Kidney capillary endothelial cell (primary cell): ENCODE measurements at places on chromosomes 1 and 21.

DNA sequence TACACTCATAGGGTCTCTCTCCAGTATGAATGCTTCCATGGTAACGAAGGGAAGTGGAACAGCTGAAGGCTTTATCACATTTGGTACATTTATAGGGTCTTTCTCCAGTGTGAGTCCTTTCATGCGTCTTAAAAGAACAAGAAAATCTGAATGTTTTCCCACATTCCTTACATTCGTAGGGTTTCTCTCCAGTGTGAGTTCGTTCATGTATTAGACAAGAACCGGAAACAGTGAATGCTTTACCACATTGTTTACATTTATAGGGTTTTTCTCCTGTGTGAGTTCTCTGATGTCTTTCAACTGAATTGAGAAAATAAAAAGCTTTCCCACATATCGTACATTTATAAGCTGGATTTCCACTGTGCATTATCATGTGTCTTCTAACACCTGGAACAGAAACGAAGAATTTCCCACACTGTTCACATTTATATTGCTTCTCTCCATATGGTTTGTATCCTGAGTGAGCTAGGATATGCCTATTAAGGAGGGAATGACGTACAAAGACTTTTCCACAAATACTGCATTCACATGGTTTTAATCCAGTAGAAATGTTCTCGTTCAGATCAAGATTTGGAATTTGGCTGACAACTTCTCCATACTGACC lies 3.4 kb downstream of the ZNF669 start:
- no peak for DNase-seq

DNA sequence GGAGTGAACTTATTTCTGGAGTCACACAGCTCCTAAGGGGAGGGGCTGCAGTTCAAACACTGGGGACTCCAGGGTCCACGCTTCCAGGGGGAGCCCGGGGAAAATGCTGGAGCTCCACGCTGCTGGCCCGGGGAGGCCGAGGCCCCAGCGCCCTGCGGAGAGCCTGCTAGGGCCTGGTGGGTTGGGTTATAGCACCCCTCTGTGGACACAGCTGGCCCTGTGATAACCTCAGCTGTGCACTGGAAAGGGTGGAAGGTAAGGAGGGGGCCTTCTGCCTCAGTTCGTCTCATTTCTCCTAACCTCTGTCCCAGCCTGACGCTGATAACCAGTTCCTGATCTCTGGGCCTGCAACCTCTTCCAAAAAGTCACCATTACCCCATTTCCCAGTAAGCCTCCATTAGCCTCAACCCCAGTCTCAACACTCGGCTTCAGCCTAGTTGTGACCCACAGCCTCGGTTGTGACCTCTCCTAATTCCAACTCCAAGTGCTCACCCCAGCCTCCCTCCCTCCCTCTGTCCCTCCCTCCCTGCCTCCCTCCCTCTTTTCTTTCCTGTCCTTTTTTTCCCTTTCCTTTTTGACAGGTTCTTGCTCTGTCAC lies 7.1 kb downstream of the NBL1 start:
- DNase-seq = no peak

GRCh38 chr1:115668579-115668978 lies 26.8 kb downstream of the VANGL1 start:
- no peak for DNase-seq

GRCh38 chr1:201463071-201463552 lies 5.9 kb downstream of the PHLDA3 start:
- DNase-seq = no peak

GRCh38 chr1:175040324-175040879 lies 17.2 kb upstream of the MRPS14 start:
- no peak for DNase-seq

- no peak for DNase-seq
Measured at GRCh38 chr1:113178522-113178921, 105.5 kb downstream of the LRIG2 start.

GRCh38 chr1:44909901-44910544 lies 67.0 kb upstream of the PTCH2 start:
- no peak for DNase-seq

DNA sequence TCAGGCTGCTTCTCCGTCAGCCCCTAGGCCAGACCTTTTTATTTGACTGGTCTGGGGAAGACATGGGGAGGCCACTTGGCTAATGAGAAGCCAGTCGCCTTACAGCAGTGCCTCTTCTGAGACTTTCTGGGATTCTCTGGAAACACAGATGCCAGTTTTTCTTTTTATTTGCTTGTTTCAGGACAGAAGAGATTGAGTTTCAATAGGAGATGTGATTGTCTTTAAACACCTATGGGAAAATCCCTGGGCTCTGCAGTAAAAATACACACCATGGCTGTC lies 15.4 kb upstream of the BTG2 start:
- DNase-seq = no peak

- DNase-seq = no peak
Measured at GRCh38 chr1:205535096-205535495, 30.6 kb downstream of the CDK18 start.
